Nasal cavity respiratory epithelium epithelial cell of viscerocranial mucosa (primary cell): ENCODE measurements at places on chromosomes 12 and 14. TPM values are rescaled to one million over a fixed set of nuclear protein-coding genes. Genes with fewer than 3 reads are reported as not detected.

LYZ gene
- total RNA-seq, result 0.07 TPM in 1 of 2 replicates, not detected in the other

GPX2 gene
- total RNA-seq, result 0.71 and 1.0 TPM in 2 replicates

FGF23 gene
- not detected in 2 replicates for total RNA-seq

CACNA1C gene
- total RNA-seq, result under 0.01 TPM in 1 of 2 replicates, not detected in the other

FOXG1 gene
- 0.34 and 3.7 TPM in 2 replicates for total RNA-seq

TAMALIN gene
- total RNA-seq, result under 0.01 TPM in 1 of 2 replicates, not detected in the other

LRFN5 gene
- under 0.01 TPM in 1 of 2 replicates, not detected in the other for total RNA-seq

KRT75 gene
- 0.78 and 5.1 TPM in 2 replicates for total RNA-seq

PTPRB gene
- 0.34 and 0.85 TPM in 2 replicates for total RNA-seq

TPH2 gene
- total RNA-seq, result not detected in 2 replicates

INF2 gene
- total RNA-seq, result 24.3 and 84.5 TPM in 2 replicates

GALNT8 gene
- not detected in 2 replicates for total RNA-seq

SYT1 gene
- 0.14 and 0.68 TPM in 2 replicates for total RNA-seq

SLC6A15 gene
- 40.5 and 86.1 TPM in 2 replicates for total RNA-seq

ING4 gene
- 11.6 and 24.5 TPM in 2 replicates for total RNA-seq

KRAS gene
- total RNA-seq, result 21.5 and 36.2 TPM in 2 replicates

FKBP4 gene
- total RNA-seq, result 84.4 and 99.9 TPM in 2 replicates

GPR68 gene
- 1.4 and 10.5 TPM in 2 replicates for total RNA-seq

RBP5 gene
- not detected in 2 replicates for total RNA-seq

EMP1 gene
- 11.6 and 31.9 TPM in 2 replicates for total RNA-seq

PPP1R1A gene
- not detected in 2 replicates for total RNA-seq

ATL1 gene
- under 0.01 and 0.36 TPM in 2 replicates for total RNA-seq

TMEM30B gene
- 14.7 and 28.3 TPM in 2 replicates for total RNA-seq

RFX4 gene
- not detected in 2 replicates for total RNA-seq

SIRT4 gene
- 0.68 and 1.1 TPM in 2 replicates for total RNA-seq

GLIPR1 gene
- total RNA-seq, result 23.2 and 31.6 TPM in 2 replicates

HOXC4 gene
- not detected in 2 replicates for total RNA-seq

MYH6 gene
- total RNA-seq, result not detected in 2 replicates

PAX9 gene
- total RNA-seq, result 2.7 and 8.6 TPM in 2 replicates

GPRC5D gene
- not detected in 2 replicates for total RNA-seq

RASSF9 gene
- total RNA-seq, result 1.7 and 5.5 TPM in 2 replicates

TCTN2 gene
- 2.7 and 5.0 TPM in 2 replicates for total RNA-seq

PPHLN1 gene
- total RNA-seq, result 48.5 and 75.8 TPM in 2 replicates

TEX52 gene
- not detected in 2 replicates for total RNA-seq

TAS2R8 gene
- total RNA-seq, result 0.14 TPM in 1 of 2 replicates, not detected in the other

GPR137C gene
- total RNA-seq, result under 0.01 and 0.07 TPM in 2 replicates
